ENCODE measurements at places on chromosomes 1 and 21.

GRCh38 chr21:33283203-33283602 is 17.0 kb downstream of the IL10RB start:
- no peak for DNase-seq

DNA sequence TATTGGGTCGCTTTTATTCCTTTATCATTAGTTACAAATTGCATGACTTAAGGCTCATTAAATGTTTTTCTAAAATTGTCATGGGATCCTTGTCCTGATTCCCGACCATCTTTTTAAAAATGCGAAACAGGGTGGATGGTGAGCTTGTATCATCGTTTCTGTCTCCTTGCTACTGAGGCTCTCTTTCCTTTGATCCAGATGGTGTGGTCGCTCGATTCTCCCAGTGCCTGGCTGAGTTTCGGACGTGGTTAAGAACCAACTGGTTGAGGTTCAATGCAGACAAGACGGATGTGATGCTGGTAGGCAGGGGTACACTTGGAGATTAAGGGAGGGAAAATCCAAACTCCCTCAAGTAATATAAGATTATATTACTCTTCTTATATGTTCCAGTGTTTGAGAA is 1.2 kb downstream of the MIER1 start:
- no peak for DNase-seq

DNA sequence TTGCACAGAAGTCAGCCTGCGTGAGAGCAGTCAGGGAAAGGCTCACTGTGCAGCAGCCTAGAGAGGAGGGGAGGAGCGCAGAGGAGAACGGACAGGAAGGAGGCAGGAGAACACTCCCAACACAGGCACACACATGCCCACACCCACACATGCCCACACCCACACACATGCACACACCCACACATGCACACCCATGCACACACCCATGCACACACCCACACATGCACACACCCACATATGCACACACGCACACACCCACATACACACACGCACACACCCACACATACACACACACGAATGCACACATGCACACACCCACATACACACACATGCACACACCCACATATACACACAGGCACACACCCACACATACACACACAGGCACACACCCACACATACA is 7.1 kb downstream of the SUMO3 start:
- no peak for DNase-seq

- no peak for DNase-seq
Observed at GRCh38 chr1:11281518-11282331, 8.7 kb downstream of the UBIAD1 start.

DNA sequence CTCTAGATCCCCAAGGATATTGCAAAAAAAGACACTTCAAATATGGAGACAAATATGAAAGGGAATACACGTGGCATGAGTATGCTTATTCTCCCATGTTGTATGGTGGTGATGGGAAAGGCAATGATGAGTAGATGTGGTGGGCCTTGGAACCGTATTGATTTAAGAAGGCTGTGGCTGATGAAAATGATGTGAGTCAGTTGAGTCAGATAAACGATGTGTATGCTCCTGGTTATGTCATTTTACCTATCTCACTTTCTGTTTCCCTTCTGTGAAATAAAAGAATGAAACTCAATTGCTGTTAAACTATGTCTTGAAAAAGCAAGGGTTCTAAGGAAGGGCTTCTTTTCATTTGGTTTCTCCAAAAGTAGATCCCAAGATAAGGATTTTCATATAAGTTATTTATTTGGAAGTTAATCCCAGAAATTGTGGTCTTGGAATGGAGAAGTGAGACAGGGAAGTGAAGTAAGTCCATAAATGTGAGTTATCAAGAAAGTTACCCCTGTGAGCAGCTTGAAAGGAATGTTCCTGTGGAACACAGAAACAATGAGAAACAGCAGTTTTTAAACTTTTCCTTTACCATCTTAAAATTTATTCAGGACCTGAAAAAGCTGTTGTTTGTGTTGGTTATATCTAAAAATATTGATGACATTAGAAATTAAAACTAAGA is 292.0 kb downstream of the DUSP10 start:
- DNase-seq: no peak

DNA sequence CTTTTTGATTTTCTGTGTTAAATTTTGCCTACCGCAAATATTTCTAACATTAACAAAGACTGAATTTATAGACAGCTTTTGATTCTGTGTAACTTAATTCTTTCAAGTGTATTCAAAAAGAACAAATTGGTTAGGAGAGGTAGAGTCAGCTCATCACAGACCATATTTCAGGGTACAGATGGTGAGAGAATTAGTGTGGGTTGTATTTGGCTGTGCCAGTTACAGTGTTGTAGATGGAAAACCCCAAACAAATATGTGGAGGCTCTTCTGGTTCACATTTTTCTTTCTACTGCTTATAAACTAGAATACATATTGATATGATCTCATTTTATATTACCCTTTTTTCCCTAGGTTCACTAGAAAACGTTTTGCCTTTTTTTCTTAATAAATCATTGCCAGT is 11.1 kb downstream of the RCAN3 start:
- DNase-seq: no peak

DNA sequence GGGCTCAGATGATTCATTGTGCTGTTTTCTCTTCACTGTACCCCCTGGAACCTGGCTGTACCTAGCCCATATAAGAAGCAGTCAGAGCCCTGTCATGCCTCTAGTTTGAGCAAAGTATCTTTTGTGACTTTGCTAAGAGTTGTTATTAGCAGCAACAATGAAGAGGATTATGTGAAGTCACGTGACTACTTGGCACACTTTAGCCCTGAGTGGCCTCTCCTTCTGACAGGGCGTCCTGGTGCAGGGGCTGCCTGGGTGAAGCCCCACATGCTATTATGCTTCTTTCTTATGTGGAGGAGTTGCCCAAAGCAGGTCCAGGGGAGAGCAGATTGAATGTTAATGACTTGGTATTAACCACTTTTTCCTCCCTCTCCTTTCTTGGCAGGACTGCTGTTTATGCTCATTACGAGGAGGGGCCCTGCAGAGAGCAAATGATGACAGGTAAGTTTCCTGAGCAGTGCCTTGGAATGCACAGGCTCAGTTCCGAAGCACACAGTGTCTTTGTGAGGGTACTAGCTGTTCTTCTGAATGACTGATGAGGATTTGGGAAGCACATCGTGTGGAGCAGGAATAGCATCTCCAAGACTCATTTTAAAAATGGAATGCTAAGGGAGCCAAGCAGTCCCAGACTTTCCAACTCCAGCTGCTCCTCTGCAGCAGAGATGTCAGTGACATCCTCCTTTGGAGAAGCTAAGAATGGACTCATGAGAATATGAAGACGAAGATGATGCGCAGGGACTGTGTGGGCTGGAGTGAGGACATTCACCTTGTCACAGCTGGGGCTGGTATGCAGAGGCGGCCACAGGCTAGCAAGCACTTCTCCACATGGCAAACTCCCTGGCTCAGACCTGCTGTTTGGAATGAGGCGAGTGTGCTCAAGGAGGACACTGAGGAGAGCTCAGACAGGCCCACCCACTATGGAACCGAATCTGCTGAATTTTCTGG is 15.2 kb upstream of the ST3GAL3 start:
- no peak for DNase-seq

DNA sequence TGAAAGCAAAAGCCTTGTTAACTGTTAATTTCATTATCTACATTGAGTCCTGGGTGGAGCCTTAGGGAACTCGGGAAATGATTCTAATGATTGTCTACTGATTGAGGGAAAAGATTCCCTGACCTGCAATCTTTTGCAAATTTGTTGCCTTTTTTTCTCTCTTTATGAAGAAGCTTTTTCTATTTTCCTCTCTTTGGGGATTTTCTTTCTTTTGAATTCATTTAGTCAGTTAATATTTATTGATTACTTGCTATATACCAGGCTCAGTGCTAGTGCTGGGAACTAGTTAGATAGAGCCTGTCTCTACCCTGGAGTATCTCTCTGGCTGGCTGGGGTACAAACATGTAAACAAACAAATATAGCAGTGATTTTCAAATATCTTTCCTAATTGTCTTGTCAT is 71.2 kb upstream of the CACYBP start:
- DNase-seq: no peak

DNA sequence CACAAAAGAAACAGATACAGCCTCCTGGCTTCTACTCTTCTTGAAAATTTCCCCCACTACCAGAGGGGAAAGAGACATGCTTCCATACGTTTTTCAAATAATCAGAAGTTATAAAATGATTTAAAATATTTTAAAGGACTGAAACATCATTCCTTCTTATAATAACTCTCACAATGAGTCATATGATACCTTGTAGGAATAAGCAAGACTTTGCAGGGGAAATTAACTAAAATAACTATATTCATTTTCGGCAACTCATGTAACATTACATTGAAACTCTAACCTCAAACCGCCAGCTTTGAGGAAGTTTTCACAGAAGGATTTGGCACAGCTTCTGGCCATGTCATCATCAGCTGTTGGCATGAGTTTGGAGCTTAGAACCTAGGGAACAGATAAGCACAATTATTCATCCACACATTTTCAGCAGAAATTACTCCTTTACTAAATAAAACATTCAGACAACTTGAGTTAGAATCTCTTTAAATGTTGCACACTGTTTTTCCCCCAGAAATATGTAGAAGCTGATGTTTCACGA is 85.9 kb downstream of the USP24 start:
- no peak for DNase-seq

- no peak for DNase-seq
Observed at GRCh38 chr1:207848234-207848633, 62.7 kb downstream of the CD34 start.

- no peak for DNase-seq
Observed at GRCh38 chr1:148385371-148386030, 97.6 kb downstream of the PPIAL4G start.

DNA sequence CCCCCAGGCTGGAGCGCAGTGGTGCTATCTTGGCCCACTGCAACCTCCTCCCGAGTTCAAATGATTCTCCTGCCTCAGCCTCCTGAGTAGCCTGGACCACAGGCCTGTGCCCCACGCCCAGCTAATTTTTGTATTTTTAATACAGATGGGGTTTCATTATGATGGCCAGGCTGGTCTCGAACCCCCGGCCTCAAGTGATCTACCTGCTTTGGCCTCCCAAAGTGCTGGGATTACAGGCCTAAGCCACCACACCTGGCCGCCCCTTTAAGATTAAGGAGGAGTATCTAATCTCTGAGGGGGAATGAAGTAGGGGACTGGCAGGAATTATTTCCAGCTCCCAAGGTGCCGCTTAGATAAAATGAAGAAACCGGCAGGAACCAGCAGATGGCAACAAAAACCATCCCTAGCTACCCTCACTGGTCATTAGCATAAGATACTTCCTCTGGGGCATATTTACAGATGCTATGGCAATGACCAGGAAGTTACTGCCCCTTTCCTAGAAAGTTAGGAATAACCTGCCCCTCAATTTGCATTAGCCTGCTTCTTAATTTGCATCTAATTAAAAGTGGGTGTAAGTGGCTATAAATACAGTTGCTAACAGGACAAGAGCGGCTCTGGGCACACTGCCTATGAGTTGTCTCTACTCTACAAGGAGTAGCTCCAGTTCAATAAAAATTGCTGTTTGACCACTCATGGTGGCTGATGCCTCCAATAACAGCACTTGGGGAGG is 7.1 kb upstream of the NSUN4 start:
- DNase-seq: no peak

DNA sequence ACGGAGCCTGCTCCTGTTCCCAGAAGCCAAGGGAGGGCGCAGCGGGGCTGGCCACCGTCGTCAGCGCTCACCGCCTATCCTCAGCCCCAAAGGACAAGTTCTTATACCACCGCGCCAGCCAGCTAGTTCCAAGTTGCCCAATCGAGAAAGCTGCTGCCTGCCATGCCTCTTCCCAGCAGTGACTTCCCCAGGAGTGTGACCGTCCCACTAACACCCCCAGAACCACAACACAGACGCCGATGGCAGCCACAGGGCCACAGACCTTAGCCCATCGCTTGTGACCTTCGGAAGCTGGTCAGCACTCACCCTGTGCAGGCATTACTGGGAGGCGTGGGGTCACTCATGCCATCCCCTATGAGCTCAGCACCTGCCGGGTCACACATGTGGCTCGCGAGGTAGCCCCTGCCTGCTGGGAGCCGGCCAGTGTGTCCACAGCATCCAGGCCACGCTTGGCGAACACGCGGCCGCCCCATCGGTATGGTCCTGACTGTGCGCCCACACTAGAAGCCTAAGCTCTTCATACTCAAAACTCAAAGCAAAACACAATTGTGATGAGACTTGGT is 20.1 kb downstream of the NADK start:
- DNase-seq: no peak

GRCh38 chr1:153399401-153400055 is 8.7 kb upstream of the S100A8 start:
- DNase-seq: no peak

DNA sequence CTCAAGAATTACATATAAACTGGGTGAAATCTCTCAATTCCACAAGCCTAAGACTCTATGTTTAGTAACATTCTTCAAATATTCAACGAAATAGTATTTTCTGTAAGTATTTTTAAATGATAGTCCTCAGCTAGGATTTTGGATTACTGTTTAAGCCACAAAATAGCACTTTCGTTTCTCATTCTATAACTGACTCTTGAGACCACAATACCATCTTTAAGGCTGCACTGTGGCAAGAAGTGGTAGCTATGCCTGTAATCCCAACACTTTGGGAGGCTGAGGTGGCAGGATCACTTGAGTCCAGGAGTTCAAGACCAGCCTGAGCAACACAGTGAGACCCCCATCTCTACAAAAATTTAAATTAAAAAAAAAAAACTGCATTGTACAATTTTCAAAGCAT is 126.7 kb downstream of the CDC42BPA start:
- no peak for DNase-seq

DNA sequence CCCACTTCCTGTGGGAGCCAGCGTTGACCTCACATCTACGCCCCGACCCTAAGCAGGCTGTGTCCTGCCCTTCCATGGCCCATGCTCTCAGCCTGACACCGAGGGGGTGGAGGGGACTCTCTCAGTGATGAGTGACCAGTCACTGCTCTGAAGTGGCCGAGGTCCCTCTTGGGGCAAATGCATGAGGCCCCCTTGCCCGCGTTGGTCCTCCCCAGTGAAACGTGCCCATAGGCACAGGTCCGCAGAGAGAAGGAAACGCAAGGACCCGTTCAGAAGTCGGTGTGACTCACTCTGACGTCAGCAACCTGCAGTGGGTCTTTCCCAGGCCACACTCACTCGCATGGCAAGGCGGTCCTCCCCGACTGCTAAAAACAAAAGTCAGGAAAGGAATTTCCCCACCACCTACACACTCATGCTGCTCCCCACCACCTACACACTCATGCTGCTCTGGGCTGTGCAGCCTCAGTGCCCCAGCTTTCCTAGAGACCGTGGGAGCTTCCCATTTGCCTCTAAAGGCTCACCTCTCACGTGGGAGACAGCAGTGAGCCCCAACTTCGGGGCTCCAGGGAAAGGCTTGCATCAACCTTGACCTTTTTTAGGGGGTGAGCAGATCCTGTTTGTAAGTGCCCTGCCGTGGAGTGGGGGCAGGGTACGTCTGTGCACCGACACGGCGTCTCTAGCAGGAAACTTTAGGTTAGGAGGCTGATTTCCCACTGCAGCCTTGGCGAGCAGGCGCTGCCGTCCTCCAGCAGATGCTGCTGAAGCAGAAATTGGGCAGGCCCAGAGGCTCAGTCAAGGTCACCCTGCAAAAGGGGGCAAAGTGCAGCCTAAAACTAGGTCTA is 11.4 kb downstream of the UBASH3A start:
- no peak for DNase-seq

- no peak for DNase-seq
Observed at GRCh38 chr1:101142244-101142643, 94.6 kb upstream of the S1PR1 start.

Data from NCI-H1436 treated with DMSO at 0.1 percent for 48 hours (cell line).